ENCODE measurements at places on chromosomes 7 and 10. TPM values are rescaled to one million over a fixed set of nuclear protein-coding genes. Genes with fewer than 3 reads are reported as not detected.

DNA sequence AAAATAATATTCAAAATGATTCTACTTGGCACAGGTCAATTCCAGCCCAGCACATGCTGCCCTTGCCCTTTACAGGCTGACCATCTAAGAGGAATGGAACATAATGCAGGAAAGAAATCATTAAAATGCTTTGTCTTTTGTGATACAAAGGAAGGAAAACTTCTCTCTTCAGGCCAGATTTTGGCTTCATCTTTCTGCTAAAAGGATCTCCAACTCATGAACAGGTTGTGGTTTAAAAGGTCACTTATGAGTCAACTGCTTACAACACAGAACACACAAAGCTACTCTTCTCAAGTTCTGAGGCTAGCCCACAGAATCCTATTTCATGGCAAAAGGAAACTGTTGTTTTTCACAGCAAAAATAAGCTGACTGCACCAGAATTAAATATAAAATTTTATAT lies 197.1 kb downstream of the DOCK4 start:
- peaks cover 4% of the 10 kb centered on the region for H3K4me1 ChIP-seq
- H3K27ac ChIP-seq: no peak overlapping the region
- H3K27me3 ChIP-seq: no peaks in the 10 kb centered on the region
- H3K4me3 ChIP-seq: no peak overlapping the region

GRCh38 chr7:104967595-104967994 lies 46.4 kb upstream of the KMT2E start:
- no peaks in the 10 kb centered on the region for H3K27me3 ChIP-seq
- H3K4me1 ChIP-seq: peaks cover 8% of the 10 kb centered on the region
- H3K4me3 ChIP-seq: no peak overlapping the region
- H3K27ac ChIP-seq: no peak overlapping the region
- no peaks in the 10 kb centered on the region for H3K36me3 ChIP-seq
- DNase-seq: no peak

DNA sequence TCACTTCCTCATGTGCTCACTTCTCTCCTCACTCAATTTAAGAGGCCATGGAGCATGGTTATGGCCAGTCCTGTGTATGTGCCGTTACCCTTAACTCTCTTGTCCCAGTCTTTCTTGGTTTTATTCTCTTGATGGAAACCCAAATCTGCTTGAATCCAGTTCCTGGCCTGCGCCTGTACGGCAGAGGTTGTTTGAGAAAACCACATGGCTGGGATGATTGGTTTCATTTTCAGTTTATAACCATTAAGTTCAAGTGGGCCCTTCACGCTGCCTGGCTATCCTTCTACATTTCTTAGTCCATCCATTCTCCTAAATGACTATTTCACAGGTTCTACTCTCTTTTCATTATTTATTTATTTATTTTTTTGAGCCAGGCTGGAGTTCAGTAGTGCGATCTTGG lies 1.6 kb upstream of the ZNF239 start:
- H3K36me3 ChIP-seq: peaks cover 21% of the 10 kb centered on the region
- DNase-seq: no peak
- H3K27ac ChIP-seq: no peak overlapping the region
- H3K4me1 ChIP-seq: peaks cover 26% of the 10 kb centered on the region
- peaks cover 60% of the 10 kb centered on the region for H3K27me3 ChIP-seq

- peaks cover 5% of the 10 kb centered on the region for H3K4me1 ChIP-seq
- no peak overlapping the region for H3K4me3 ChIP-seq
- DNase-seq: no peak
- H3K36me3 ChIP-seq: no peaks in the 10 kb centered on the region
- H3K27ac ChIP-seq: no peak overlapping the region
Observed at GRCh38 chr7:102273749-102274712, 12.6 kb upstream of the SH2B2 start.

DNA sequence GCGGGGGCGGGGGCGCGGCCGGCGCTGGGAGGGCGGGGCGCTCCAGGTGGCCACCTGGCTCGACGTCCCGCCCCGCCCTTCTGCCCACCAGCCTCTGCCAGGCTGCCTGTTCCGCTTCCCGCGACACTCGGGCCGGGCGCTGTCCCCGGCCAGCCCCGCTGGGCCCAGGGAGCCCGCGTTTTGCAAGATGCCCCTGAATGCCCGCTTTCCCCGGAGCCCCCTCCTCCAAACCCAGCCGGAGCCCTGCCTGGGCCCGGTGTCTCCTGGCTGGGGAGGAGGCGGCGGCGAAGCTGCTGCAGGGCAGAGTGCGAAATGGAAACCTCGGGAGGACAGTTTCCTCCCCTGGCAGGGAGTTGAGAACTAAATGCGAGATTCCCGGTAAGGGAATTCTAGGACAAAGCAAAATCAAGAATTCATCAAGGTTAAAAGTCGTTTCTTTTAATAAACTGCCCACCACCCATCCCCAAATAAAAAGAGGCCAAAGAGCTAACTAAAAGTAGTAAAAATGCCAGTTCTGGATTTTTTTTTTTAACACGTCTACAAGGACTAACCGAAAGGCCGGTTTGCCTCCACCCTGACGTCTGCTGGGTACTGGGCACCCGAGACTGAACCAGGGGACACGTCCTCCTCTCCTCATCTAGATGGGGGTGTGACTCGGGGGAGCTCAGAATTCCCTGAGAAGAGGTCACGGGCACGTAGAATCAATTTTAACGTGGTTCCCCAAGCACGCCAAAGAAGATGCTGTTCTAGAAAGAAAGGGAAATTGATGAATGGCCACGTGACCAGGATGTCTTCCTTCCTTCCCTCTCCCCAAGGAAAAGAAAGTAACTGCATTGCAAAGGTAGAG lies 200.4 kb upstream of the NFE2L3 start:
- peak overlapping the region; percentile 74 for H3K4me3 ChIP-seq
- H3K4me1 ChIP-seq: peaks cover 54% of the 10 kb centered on the region
- no peaks in the 10 kb centered on the region for H3K27me3 ChIP-seq
- peaks cover 21% of the 10 kb centered on the region for H3K36me3 ChIP-seq
- no peak for DNase-seq

GRCh38 chr10:133474665-133475424 lies 21.1 kb downstream of the SCART1 start:
- no peak overlapping the region for H3K4me3 ChIP-seq
- H3K27me3 ChIP-seq: peaks cover 7% of the 10 kb centered on the region
- H3K27ac ChIP-seq: no peak overlapping the region
- no peak for DNase-seq
- H3K4me1 ChIP-seq: no peaks in the 10 kb centered on the region

DNA sequence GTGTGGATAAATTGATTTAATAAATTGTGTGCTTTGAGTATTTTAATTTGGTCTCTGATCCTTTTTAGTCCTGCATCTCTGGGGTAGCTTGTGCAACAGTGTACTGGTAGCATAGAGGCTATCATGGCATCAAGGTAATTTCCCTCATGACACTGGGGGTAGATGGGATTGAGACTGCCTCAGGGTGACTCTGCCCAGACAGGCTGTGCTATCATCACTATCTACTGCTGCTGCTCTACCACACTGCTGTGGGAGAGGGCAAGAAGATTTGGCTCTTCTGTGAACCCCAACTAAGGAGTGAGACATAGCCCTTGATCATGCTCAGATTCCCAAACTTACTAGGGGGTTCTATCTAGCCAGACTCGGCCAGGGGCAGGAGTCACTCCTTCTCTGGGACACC lies 43.6 kb upstream of the JAZF1 start:
- no peaks in the 10 kb centered on the region for H3K27me3 ChIP-seq
- no peak for DNase-seq
- no peak overlapping the region for H3K4me3 ChIP-seq
- H3K27ac ChIP-seq: no peak overlapping the region
- peaks cover 3% of the 10 kb centered on the region for H3K36me3 ChIP-seq

GRCh38 chr10:62904281-62904875 lies 88.2 kb upstream of the EGR2 start:
- no peaks in the 10 kb centered on the region for H3K27me3 ChIP-seq
- H3K4me3 ChIP-seq: no peak overlapping the region
- no peak for DNase-seq
- H3K27ac ChIP-seq: no peak overlapping the region
- H3K4me1 ChIP-seq: peaks cover 15% of the 10 kb centered on the region
- no peaks in the 10 kb centered on the region for H3K36me3 ChIP-seq

Gene TMEM184A
- total RNA-seq: 1.4 TPM

Gene CRYGN
- total RNA-seq: 1.6 TPM

Gene TMEM254
- 18.5 TPM for total RNA-seq

Gene ANKRD61
- total RNA-seq: not detected

Gene AKR1C2
- total RNA-seq: 1.2 TPM
